CD4-positive, alpha-beta memory T cell (primary cell): ENCODE measurements at places on chromosomes 3 and 15.
A peak's percentile ranks its signal among the peaks of the same experiment; 100 is the strongest.

DNA sequence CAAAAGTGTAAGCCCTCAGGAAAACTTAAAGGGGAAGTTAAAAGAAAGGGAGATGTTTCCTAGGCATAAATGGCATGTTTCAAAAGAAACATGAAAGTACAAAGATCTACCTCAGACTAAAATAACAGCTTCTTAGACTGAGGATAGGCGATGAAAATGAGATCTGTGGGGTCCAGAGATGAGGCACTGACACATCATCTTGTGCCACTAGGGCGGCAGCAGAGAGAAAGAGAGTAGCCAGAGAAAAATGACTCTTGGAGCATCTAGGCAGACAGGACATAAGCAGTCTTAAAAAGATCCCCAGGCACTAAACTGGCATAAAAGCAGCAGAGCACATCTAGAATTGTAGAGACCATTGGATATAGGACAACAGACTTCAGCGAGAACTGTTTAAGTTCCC is 42.5 kb upstream of the RFX7 start:
- no peak overlapping the region for H3K27ac ChIP-seq
- no peak overlapping the region for H3K4me3 ChIP-seq
- no peaks in the 10 kb centered on the region for H3K4me1 ChIP-seq
- H3K36me3 ChIP-seq = no peaks in the 10 kb centered on the region

DNA sequence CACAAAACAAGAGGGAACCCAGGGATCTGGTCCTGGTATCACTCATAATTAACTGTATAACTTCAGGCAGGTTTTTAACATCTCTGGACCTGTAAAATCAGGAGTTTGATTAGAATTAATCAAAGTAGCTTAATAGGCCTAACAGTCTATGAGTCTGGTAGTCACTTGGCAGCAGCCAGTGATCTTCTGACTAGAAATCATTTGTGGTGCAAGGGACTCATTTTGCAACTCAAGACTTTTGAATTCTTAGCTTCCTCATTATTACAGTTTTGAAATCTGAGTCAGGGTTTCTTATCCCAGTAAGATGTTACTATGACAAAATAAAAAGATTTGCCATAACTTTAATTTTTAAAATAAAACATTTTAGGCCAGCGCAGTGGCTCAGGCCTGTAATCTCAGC is 70.8 kb downstream of the TMCC1 start:
- H3K4me1 ChIP-seq = peaks cover 12% of the 10 kb centered on the region
- no peaks in the 10 kb centered on the region for H3K27me3 ChIP-seq
- no peak for DNase-seq
- no peak overlapping the region for H3K27ac ChIP-seq

DNA sequence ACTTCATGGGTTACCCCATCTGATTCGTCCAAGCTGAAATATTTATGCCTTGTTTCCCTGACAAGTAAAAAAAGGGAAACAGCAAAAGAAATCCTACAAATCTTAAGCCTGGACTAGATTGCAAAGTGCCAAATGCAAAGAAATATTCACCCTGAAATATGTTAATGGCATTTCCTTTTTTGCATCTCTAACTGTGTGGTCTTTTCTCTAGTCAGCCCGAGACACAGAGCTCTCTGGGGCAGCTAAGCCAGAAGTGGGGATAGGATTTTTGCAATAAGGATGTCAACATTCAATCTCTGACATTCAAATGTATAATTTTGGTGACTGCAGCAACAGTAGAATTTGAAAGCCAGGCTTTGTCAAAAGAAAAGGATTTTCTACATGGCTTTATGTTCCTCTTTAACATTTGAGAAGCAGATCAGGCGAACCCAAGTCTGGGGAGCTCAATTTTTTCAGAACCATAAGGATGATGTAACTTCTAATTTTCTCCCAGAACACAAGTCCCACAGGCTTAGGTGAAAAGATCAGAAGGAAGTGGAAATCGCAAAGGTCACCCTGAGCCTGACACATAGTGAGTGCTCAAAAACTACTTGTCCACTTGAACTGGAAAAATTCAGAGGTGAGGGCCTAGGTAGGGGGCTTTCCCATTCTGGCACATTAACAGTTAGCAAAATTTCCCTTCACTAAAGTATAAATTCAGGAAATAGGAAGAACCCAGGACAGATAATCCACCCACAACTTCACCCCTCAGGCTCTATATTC is 28.2 kb upstream of the KCNMB3 start:
- H3K36me3 ChIP-seq = no peaks in the 10 kb centered on the region
- peaks cover 3% of the 10 kb centered on the region for H3K27me3 ChIP-seq
- no peak overlapping the region for H3K27ac ChIP-seq

- no peak for DNase-seq
- H3K27me3 ChIP-seq = no peaks in the 10 kb centered on the region
- no peaks in the 10 kb centered on the region for H3K36me3 ChIP-seq
- no peak overlapping the region for H3K27ac ChIP-seq
- no peaks in the 10 kb centered on the region for H3K4me1 ChIP-seq
Observed at GRCh38 chr15:26757141-26757540, 15.7 kb downstream of the GABRB3 start.

GRCh38 chr15:45126535-45127158 is 3.0 kb downstream of the DUOXA1 start:
- peak; percentile 46 for DNase-seq
- H3K4me1 ChIP-seq = no peaks in the 10 kb centered on the region
- no peaks in the 10 kb centered on the region for H3K36me3 ChIP-seq
- H3K27me3 ChIP-seq = peaks cover 25% of the 10 kb centered on the region
- no peak overlapping the region for H3K4me3 ChIP-seq

- H3K27ac ChIP-seq = no peak overlapping the region
- no peaks in the 10 kb centered on the region for H3K36me3 ChIP-seq
- H3K27me3 ChIP-seq = no peaks in the 10 kb centered on the region
- no peaks in the 10 kb centered on the region for H3K4me1 ChIP-seq
- no peak overlapping the region for H3K4me3 ChIP-seq
- no peak for DNase-seq
Observed at GRCh38 chr3:127250032-127250431, 37.8 kb downstream of the PRR20G start.

GRCh38 chr3:132160198-132160597 is 125.4 kb upstream of the CPNE4 start:
- H3K27ac ChIP-seq = no peak overlapping the region
- DNase-seq = no peak
- no peaks in the 10 kb centered on the region for H3K4me1 ChIP-seq
- H3K36me3 ChIP-seq = no peaks in the 10 kb centered on the region
- H3K27me3 ChIP-seq = no peaks in the 10 kb centered on the region

DNA sequence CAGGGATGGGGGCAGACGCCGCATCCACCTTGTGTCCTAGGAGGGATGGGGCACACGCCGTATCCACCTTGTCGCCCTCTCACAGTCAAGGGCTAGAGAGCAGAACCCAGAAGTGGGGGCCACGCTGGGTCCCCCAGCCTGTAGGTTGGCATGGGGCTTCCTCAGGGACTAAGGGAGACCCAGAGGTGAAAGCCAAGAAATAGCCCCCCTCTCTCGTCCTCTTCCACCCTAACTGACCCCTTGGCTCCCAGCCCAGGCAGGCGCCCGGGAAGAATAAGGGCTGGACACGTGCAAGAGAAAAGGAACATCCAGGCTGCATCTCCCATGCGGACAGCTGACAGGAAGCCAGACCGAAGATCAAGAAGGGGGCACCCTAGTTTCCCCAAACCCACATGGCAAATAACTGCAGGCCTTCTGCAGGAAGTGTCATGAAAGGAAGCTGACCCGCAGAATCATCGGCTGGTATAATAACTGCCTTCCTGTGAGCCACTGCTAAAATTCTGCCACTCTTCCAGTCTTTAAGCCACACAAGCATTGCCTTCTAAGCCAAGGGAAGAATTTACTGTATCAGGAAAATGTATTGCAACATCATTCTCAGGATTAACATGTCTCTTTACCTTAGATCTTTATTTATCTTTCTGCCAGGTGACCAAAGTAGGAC is 38.5 kb upstream of the TFRC start:
- H3K27ac ChIP-seq = no peak overlapping the region
- H3K4me1 ChIP-seq = peaks cover 29% of the 10 kb centered on the region
- H3K27me3 ChIP-seq = no peaks in the 10 kb centered on the region
- H3K36me3 ChIP-seq = no peaks in the 10 kb centered on the region

DNA sequence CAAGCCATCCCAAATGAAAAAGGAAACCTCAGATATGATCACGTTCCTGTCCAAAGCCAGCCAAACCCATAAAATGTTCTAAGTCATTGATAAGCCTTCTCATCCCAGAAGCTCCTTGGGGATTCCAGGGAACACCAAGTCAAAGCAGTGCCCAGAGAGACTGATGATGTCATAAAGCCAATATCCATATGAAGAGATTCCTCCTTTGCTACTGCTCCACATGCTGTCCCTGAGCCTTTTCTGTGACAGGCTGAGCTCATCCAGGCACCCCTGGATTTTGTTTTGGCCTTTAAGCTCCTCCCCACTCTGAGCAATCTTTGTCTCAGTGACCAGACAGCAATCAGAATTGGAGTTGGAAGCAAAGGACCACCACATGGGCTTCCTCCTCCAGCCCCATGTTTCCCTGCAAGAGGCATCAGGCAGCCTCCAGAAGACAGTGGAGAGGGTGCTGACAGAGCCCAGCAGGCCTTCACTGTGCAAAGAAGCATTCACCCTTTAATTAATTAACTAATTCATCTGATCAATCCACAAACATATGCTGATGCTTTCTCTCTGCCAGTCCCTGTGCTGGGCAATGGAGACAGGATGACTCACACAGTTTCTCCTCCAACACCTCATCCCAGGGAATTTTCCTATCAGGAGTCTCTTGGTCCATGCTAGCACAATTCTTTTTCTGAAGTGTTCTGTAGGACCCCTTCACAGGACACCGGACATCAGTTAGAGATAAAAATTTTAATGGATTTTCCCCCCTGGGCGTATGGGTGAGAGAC is 25.0 kb downstream of the MEX3B start:
- no peaks in the 10 kb centered on the region for H3K4me1 ChIP-seq
- no peak for DNase-seq
- no peaks in the 10 kb centered on the region for H3K27me3 ChIP-seq
- H3K4me3 ChIP-seq = no peak overlapping the region
- no peaks in the 10 kb centered on the region for H3K36me3 ChIP-seq

- peaks cover 5% of the 10 kb centered on the region for H3K4me1 ChIP-seq
- DNase-seq = no peak
- no peak overlapping the region for H3K4me3 ChIP-seq
- no peak overlapping the region for H3K27ac ChIP-seq
Observed at GRCh38 chr3:124999317-124999716, 56.5 kb downstream of the HEG1 start.

DNA sequence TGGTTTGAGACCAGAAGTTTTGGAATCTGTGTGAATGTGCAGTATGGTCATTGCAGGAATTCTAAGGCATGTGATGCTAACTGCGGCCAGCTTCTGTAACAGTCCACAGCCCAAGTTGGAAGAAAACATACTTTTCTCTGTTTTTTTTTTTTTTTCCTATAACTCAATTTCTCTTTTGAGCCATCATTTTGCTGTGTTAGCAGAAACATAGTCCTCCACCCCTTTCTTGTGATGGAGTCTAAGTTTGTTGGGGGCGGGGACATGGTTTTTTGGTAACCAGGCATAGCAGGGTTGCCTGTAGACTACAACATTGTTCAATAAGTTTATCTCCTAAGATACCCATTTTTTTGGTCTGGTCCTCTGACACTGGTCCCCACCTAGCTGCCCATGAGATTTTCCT is 223.2 kb upstream of the ONECUT1 start:
- no peak for DNase-seq
- no peak overlapping the region for H3K27ac ChIP-seq
- no peaks in the 10 kb centered on the region for H3K36me3 ChIP-seq
- no peaks in the 10 kb centered on the region for H3K4me1 ChIP-seq
- H3K4me3 ChIP-seq = no peak overlapping the region

DNA sequence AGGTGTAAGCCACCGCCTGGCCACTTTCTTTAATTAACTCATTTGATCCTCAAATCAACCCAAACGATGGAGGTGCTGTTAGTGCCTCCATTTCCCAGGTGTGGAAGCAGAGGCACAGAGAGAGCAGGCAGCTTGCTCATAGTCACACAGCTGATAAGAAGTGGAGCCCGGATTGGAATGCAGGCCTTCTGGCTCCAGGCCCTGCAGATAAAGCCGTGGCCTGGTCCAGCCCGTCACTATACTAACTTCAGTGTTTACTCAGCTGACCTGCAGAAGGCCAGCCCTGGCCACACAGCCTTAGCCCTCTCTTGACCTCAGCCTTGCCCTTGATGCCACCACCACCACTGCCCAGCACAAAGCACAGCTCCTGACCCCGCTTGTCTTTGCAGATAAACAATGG is 116.7 kb downstream of the NUP210 start:
- H3K4me1 ChIP-seq = no peaks in the 10 kb centered on the region
- DNase-seq = no peak
- H3K27me3 ChIP-seq = no peaks in the 10 kb centered on the region
- no peaks in the 10 kb centered on the region for H3K36me3 ChIP-seq
- H3K27ac ChIP-seq = no peak overlapping the region

DNA sequence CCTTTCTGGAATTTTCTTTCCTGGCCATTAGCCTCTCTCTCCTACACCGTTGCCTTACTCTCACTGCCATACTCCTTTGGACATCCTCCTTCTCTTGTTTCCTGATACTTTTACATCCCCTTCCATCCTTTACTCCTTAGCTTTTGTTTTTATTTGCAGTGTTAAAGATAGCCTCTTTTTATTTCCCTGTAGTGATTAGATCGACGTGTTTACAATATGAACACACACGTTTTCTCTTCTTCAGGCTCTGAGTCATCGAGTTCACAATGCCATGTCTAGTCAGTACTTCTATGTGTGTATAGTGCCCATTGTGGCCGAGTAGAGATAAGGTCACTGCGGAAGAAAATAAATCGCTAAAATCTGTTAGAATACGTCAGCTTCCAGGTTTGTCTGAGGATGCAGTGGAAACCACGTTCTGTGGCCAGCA is 208.5 kb downstream of the LPP start:
- no peak overlapping the region for H3K4me3 ChIP-seq
- peaks cover 22% of the 10 kb centered on the region for H3K4me1 ChIP-seq
- no peaks in the 10 kb centered on the region for H3K36me3 ChIP-seq
- no peaks in the 10 kb centered on the region for H3K27me3 ChIP-seq
- no peak overlapping the region for H3K27ac ChIP-seq

DNA sequence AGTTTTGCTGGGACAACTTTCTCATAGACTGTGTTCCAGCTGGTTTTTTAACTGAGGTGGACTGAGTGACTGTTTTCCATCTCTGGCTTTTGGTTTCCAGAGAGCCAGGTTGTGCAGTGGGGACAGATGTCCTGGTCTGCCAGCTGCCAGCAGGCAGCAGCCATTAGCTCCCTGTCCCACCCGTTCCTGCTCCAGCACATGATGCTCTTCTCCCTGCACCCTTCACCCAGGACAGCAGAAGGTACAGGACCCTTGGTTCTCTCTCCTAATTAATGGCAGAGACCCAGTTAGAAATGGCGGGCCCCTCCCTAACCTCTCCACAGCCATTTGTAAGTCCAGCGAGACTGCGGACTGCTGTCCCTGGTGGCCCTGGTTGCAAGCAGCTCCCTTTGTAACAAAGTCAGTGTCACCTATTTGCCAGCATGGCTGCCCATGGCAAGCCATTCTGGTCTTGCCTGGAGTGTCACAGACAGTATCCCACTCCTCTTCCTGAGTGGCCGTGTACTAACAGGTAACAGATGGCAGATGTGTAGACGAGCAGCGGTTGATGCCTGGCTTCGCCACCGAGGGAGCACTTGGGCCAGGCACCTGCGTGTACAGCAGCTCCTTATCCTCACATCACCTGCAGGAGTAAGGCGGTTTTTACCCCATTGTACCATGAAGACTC is 148.3 kb downstream of the DNAJB8 start:
- H3K27ac ChIP-seq = peak overlapping the region; percentile 40
- H3K4me3 ChIP-seq = no peak overlapping the region
- H3K27me3 ChIP-seq = no peaks in the 10 kb centered on the region
- DNase-seq = no peak
- no peaks in the 10 kb centered on the region for H3K36me3 ChIP-seq

- H3K36me3 ChIP-seq = no peaks in the 10 kb centered on the region
- H3K27ac ChIP-seq = no peak overlapping the region
- peaks cover 4% of the 10 kb centered on the region for H3K4me1 ChIP-seq
- no peaks in the 10 kb centered on the region for H3K27me3 ChIP-seq
Observed at GRCh38 chr3:62183969-62184368, 189.4 kb downstream of the FEZF2 start.
